ENCODE measurements at places on chromosomes 3 and 15.

- DNase-seq: no peak
- peaks cover 30% of the 10 kb centered on the region for H3K4me1 ChIP-seq
- H3K4me3 ChIP-seq: peak overlapping the region; percentile 17
- peaks cover 71% of the 10 kb centered on the region for H3K27me3 ChIP-seq
- H3K27ac ChIP-seq: no peak overlapping the region
- H3K36me3 ChIP-seq: no peaks in the 10 kb centered on the region
Observed at GRCh38 chr15:96336108-96336595, 5.7 kb downstream of the NR2F2 start.

DNA sequence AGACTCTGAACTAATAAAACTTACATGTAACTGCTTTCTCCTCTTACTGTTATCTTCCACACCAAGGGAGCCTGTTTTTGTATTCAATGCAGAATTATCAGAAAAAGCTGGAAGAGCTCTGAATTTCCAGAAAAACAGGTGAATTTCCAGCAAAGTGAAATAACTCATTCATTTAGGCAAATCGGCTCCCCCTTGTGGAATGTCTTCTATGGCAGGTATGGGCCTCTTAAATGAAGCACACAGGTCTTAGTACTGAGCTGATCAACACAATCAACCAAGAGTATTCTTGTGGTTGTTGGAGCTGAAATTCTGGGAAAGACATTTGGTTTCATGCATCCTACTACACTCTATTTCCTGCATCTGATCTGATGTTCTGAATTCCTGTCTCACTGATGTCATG, 31.0 kb upstream of the PTPRG start:
- no peaks in the 10 kb centered on the region for H3K4me1 ChIP-seq
- H3K36me3 ChIP-seq: no peaks in the 10 kb centered on the region
- H3K27me3 ChIP-seq: no peaks in the 10 kb centered on the region
- H3K4me3 ChIP-seq: no peak overlapping the region
- DNase-seq: no peak

- no peak overlapping the region for H3K4me3 ChIP-seq
- no peaks in the 10 kb centered on the region for H3K4me1 ChIP-seq
- no peaks in the 10 kb centered on the region for H3K27me3 ChIP-seq
- H3K36me3 ChIP-seq: no peaks in the 10 kb centered on the region
Observed at GRCh38 chr3:85170646-85171045, 211.9 kb downstream of the CADM2 start.

GRCh38 chr3:9721015-9721699, 10.4 kb upstream of the BRPF1 start:
- H3K4me3 ChIP-seq: no peak overlapping the region
- no peak for DNase-seq
- no peak overlapping the region for H3K27ac ChIP-seq
- no peaks in the 10 kb centered on the region for H3K4me1 ChIP-seq

GRCh38 chr15:37929238-37929637, 5.2 kb upstream of the TMCO5A start:
- no peaks in the 10 kb centered on the region for H3K27me3 ChIP-seq
- no peak overlapping the region for H3K27ac ChIP-seq
- H3K4me3 ChIP-seq: no peak overlapping the region
- peaks cover 3% of the 10 kb centered on the region for H3K4me1 ChIP-seq
- DNase-seq: no peak

DNA sequence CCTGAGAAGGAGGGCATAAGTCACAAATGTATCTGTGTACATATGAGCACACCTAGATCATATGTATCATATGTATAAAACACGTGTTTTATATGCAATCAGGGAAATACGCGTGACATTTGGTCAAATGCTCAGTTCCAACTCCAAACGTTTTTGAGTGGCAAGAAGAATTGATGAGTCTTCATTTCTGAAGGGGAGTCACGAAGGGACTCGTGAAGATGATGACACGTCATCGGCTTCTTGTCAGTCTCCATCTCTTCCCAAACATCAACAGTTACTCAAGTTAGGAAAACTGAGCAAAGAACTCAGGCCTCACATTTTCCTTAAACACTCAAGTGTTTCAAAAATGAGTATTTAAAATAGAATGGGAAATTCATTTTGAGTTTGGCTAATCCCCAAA, 79.4 kb downstream of the B3GNT5 start:
- H3K27ac ChIP-seq: no peak overlapping the region
- DNase-seq: no peak
- H3K4me1 ChIP-seq: peaks cover 2% of the 10 kb centered on the region

DNA sequence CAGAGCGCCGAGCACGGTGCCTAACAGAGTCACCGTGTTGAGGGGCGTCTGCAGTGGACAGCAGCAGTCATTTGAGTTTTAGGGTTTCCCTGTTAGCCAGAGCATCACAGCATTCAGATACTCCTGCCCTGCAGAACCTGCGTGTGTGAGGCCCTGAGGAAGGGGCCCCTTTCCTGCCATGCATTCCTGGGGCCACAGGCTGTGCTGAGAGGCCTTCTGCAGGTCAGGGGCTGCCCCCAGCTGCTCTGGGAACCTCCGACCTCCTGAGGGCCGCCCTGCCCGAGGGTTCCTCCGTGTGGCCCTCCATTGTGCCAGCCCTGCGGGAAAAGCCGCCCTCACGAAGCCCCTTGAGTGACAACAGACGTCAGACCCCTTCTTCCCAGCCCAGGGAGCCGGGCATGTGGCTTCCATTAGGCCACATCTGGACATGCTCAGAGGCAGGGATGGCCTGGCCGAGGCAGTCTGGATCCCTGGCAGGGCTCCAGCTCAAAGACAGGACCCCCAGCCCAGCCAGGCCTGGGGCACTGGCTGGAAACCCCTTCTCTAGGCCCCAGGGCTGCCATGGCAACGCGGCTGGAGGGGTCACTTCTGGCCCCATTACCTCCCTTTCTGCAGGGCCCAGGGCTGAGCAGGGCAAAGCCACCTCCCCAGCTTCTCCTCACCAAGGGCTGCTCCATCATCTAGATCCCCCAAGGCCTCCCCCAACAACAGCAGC, 25.3 kb downstream of the FBLN2 start:
- no peaks in the 10 kb centered on the region for H3K27me3 ChIP-seq
- H3K4me1 ChIP-seq: peaks cover 18% of the 10 kb centered on the region
- no peak for DNase-seq
- no peak overlapping the region for H3K27ac ChIP-seq
- no peak overlapping the region for H3K4me3 ChIP-seq

- peaks cover 6% of the 10 kb centered on the region for H3K4me1 ChIP-seq
- no peaks in the 10 kb centered on the region for H3K27me3 ChIP-seq
- H3K27ac ChIP-seq: peak overlapping the region; percentile 84
- peaks cover 9% of the 10 kb centered on the region for H3K36me3 ChIP-seq
- H3K4me3 ChIP-seq: peak overlapping the region; percentile 89
- DNase-seq: no peak
Observed at GRCh38 chr15:24955531-24955921, 739 bp downstream of the SNRPN start.

Data from H1 (cell line).